ENCODE measurements at places on chromosomes 5 and 9.

- H3K4me3 ChIP-seq = no peak overlapping the region
- H3K36me3 ChIP-seq = no peaks in the 10 kb centered on the region
- no peaks in the 10 kb centered on the region for H3K27me3 ChIP-seq
- no peak for DNase-seq
- no peak overlapping the region for H3K27ac ChIP-seq
Observed at GRCh38 chr5:117236941-117237340, 662.3 kb upstream of the SEMA6A start.

GRCh38 chr9:121972501-121972981 is 120.6 kb downstream of the TTLL11 start:
- H3K36me3 ChIP-seq = no peaks in the 10 kb centered on the region
- peaks cover 3% of the 10 kb centered on the region for H3K4me1 ChIP-seq
- H3K27ac ChIP-seq = no peak overlapping the region
- no peak for DNase-seq
- H3K27me3 ChIP-seq = no peaks in the 10 kb centered on the region

- no peak overlapping the region for H3K27ac ChIP-seq
- no peaks in the 10 kb centered on the region for H3K36me3 ChIP-seq
Observed at GRCh38 chr5:36279054-36279698, 22.5 kb downstream of the RANBP3L start.

DNA sequence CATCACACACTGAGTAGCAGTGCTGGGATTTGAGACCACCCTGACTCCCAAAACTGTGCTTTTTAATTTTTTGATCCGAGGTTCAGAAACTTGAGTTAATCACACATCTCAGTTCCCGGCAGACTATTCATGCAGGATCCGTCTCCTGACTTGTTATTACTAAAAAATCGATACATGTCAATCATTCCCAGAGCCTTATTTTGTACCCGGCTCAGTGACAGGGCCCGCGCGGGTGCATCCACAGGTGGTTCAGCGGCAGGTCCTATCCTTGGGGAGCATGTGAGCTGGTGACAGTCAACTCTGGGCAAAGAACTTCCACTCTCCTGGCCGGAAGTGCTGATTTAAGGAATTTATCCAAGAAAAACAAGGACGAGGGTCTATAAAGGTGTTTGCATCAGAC is 95.9 kb upstream of the MVB12B start:
- H3K36me3 ChIP-seq = no peaks in the 10 kb centered on the region
- H3K4me3 ChIP-seq = no peak overlapping the region
- H3K27ac ChIP-seq = no peak overlapping the region
- peaks cover 7% of the 10 kb centered on the region for H3K27me3 ChIP-seq
- no peaks in the 10 kb centered on the region for H3K4me1 ChIP-seq

GRCh38 chr9:27756418-27756817 is 183.1 kb upstream of the C9orf72 start:
- H3K36me3 ChIP-seq = no peaks in the 10 kb centered on the region
- no peak overlapping the region for H3K27ac ChIP-seq
- no peaks in the 10 kb centered on the region for H3K27me3 ChIP-seq
- H3K4me3 ChIP-seq = no peak overlapping the region

DNA sequence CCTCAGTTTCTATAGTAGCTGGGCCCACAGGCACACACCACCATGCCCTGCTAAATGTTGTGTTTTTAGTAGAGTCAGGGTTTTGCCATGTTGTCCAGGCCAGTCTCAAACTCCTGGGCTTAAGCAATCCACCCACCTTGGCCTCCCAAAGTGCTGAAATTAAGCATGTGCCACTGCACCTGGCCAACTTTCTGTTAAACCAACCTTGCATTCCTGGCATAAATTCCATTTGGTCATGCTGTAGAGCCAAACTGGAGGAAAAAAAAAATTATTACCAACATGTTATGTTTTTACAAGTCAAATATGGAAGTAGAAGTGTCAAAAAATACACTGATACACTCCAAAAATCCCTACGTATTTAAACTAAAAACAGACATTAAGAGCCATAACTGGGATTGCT is 54.1 kb downstream of the ERMP1 start:
- no peak overlapping the region for H3K27ac ChIP-seq
- no peak overlapping the region for H3K4me3 ChIP-seq
- H3K36me3 ChIP-seq = peaks cover 82% of the 10 kb centered on the region
- no peak for DNase-seq
- H3K4me1 ChIP-seq = no peaks in the 10 kb centered on the region

DNA sequence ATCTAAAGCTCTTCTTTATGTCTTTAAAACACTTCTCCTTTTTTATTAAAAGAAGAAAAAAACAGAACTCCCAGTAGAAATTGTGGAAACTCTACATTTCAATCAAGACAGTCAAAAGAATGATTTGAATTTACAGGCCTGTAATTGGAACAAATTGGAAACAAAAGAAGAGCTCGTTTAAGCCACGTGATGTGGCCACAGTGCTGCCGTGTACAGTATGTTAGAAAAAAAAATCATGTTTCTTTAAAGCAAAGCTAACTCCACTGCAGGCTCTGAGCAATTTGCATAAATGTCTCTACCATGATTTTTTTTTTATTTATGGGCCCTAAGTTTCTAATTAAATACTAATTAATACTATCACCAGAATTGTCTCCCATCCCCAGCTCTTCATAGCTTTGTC is 325.6 kb downstream of the ZSWIM6 start:
- peaks cover 2% of the 10 kb centered on the region for H3K27me3 ChIP-seq
- DNase-seq = no peak
- no peak overlapping the region for H3K4me3 ChIP-seq
- no peaks in the 10 kb centered on the region for H3K4me1 ChIP-seq
- no peak overlapping the region for H3K27ac ChIP-seq

- no peak overlapping the region for H3K4me3 ChIP-seq
- H3K4me1 ChIP-seq = no peaks in the 10 kb centered on the region
- no peak overlapping the region for H3K27ac ChIP-seq
- no peaks in the 10 kb centered on the region for H3K27me3 ChIP-seq
- H3K36me3 ChIP-seq = no peaks in the 10 kb centered on the region
Observed at GRCh38 chr9:727767-728166, 113.7 kb upstream of the DMRT1 start.

GRCh38 chr9:91245431-91246313 is 116.0 kb downstream of the AUH start:
- H3K36me3 ChIP-seq = peaks cover 23% of the 10 kb centered on the region
- H3K4me3 ChIP-seq = no peak overlapping the region
- peaks cover 25% of the 10 kb centered on the region for H3K4me1 ChIP-seq
- no peaks in the 10 kb centered on the region for H3K27me3 ChIP-seq

DNA sequence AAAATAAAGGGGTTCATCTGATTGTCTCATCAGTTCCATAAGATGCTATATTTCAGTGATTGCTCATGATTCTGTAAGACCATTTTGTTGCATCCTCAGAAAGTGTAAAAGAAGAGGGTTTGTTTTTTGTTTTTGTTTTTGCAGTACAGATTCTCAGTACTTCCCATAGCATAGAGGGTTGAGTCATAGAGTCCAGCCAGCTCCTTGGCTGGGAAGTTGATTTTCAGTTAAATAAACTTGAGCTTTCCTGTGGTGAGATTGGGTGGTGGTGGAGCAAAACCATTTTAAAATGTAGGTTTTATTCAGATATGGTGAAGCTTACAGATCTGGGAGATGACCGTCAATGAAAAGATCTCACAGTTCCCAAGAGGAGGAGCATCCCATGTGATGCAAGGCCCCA is 48.2 kb downstream of the DAPK1 start:
- H3K36me3 ChIP-seq = no peaks in the 10 kb centered on the region
- no peaks in the 10 kb centered on the region for H3K4me1 ChIP-seq
- no peak for DNase-seq
- H3K27me3 ChIP-seq = no peaks in the 10 kb centered on the region

DNA sequence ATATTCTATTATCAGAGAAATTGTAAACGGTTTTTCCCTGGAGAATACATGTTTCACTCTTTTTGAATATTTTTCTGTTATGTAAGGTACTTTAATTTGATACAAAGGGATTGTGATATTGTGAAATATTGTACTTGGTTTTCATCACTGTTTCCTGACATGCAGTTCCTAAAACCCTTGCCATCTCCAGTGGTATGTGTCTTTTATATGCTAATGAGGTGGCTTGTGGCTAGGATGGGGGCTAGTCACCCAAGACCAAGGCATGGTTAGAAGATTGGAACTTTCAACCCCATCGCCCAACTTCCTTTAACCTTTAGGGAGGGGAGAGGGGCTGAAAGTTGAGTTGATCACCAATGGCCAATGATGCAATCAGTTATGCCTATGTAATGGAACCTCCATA is 160.6 kb downstream of the TAF11L14 start:
- H3K36me3 ChIP-seq = no peaks in the 10 kb centered on the region
- no peak for DNase-seq
- no peak overlapping the region for H3K4me3 ChIP-seq
- H3K4me1 ChIP-seq = no peaks in the 10 kb centered on the region
- no peak overlapping the region for H3K27ac ChIP-seq

GRCh38 chr5:126052120-126052519 is 371.1 kb upstream of the GRAMD2B start:
- DNase-seq = no peak
- H3K36me3 ChIP-seq = no peaks in the 10 kb centered on the region
- H3K27me3 ChIP-seq = no peaks in the 10 kb centered on the region
- H3K4me3 ChIP-seq = no peak overlapping the region
- H3K27ac ChIP-seq = no peak overlapping the region

Measured in activated CD4-positive, alpha-beta T cell treated with anti-CD3 and anti-CD28 coated beads, Interleukin-2, amount 10 ng/mL, durations not matched to agents 7 days and 5 days (primary cell).